ENCODE measurements at places on chromosomes 5 and 9.

GRCh38 chr9:79701651-79702050 lies 129.9 kb downstream of the TLE4 start:
- DNase-seq = no peak

GRCh38 chr9:105259731-105260612 lies 15.5 kb downstream of the SLC44A1 start:
- no peak for DNase-seq

- no peak for DNase-seq
These were observed 305.5 kb downstream of the ARRDC3 start for GRCh38 chr5:91077623-91078022.

DNA sequence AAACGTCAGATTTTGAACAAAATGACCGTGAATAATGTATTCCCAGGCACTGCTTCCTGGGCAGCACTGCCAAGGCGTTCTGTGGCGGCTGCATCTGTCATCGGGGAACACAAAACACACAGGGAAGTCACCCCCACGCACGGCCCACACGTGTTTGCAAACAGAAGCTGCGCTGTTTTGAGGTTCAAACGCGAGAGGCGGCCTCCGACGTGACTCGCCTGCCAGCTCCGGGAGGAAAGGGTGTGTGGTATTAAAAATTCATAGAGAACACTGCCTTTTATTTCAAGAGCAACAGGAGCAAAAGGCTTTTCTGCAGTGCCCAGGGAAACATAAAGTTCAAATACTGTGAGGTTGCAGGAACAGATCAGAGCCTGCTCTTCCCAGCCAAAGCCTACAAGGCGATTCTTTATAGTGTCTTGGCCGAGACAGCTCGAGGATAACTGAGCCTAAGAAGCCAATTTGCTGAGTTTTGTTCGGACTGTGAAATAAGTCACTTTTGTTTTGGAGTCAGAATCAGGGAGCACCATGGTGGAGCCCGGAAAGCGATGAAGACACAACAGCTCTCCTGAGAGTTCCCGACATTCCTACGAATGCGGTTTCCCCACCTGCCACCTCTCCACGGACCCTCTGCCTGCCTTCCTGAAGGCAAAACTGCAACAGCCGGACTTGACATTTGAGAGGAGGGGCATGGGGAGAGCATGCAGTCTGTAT lies 115.3 kb upstream of the IRX2 start:
- DNase-seq = no peak

DNA sequence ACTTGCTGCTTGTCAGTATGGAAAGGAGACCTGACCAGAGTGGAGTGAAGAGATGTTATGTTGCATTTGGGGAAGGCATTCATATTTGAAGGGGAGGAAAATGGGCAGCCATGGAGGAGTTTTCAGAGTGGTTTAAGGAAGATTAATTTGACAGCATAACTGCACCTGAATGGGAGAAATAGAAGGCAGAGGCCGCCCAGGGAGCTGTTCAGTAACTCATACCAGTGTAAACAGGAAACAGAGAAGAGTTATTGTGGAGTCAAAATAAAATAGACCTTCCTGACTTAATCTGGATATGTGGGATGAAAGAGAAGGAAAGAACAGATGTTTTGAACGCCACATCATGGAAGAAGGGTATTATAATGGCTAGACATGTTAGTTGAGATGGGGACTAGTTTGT lies 13.4 kb downstream of the SLC44A1 start:
- DNase-seq = no peak

- no peak for DNase-seq
These were observed 257.9 kb downstream of the ASTN2 start for GRCh38 chr9:117156771-117157535.

DNA sequence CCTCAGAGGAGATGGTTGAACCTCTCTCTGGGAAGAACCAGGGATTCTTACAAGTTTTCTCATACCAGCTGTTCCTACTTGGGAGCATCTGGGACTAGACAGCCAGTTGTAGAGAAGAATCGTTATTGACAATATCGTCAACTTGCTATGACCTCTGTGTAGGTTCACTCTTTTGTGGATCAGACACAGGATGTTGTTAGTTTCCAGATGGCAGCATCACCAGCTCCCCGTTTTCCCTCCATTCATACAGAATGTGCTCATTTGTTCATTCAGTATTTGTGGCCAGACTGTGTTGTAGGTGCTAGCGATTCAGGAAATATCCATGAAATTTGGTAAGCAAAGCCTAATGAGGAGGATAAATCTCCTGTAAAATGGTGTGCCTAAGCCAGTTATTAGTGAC lies 3.7 kb downstream of the PDE8B start:
- DNase-seq = no peak

GRCh38 chr9:4879115-4879558 lies 86.4 kb downstream of the RCL1 start:
- no peak for DNase-seq

DNA sequence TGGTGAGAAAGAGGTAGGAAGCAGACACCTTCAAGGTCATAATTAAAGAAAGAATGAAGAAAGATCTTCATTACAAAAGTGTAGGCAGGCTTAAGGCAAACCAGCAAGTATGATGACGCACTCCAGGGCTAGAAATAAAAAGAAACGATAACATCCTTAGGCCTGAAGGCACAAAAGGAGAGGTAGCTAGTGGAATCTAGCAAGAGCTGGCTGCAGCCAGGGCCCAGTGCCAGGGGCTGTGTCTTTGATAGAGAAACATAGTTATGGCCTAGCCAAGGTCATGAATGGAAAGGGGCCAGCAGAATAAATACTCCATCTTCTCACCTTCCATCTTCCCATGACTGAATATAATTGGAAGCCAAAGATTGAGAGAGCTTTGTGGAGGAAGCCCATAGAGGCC lies 6.8 kb upstream of the SH3TC2 start:
- no peak for DNase-seq

DNA sequence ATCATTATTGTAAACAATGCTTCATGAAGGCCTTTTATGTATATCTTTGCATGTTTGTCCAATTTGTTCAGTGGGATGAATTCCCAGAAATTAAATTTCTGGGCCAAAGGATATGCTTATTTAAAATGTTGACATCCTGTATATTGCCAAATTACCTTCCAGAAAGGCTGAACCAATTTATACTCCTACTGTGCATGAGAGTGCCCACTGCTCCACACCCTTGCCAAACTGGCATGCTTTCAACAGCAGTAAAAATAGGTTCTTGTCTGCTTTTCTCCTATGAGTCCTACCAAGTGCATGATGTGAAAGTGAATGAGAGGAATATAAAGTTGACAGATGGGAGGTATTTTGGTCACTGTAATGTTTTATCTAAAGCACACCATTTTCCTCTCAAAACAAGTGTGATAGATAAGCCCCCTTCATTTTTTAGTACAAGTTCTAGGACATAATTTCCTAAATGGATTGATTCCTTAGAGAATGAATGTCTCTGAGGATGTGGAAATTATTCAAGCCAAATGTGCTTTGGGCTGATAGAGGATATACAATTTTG lies 70.5 kb upstream of the ERBIN start:
- no peak for DNase-seq

- no peak for DNase-seq
These were observed 17.7 kb downstream of the SRP19 start for GRCh38 chr5:112878760-112879159.

DNA sequence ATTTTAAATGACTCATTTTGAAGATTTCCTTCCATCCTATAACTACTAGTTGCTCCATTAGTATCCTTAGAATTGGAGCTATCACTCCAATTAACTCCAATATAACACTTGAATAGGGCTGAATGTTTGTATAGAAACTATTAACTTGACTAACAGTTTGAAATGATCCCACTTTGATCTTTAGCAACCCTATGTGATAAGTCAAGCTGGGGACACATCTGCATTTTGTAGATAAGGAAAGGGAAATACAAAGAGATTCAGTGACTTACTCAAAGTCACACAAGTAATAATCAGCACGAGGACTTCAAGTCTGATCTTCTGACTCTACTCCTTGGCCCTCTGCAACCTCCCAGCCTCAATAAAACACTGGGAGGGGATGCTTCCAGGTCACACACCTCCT lies 101.1 kb downstream of the TMEM215 start:
- DNase-seq = no peak

DNA sequence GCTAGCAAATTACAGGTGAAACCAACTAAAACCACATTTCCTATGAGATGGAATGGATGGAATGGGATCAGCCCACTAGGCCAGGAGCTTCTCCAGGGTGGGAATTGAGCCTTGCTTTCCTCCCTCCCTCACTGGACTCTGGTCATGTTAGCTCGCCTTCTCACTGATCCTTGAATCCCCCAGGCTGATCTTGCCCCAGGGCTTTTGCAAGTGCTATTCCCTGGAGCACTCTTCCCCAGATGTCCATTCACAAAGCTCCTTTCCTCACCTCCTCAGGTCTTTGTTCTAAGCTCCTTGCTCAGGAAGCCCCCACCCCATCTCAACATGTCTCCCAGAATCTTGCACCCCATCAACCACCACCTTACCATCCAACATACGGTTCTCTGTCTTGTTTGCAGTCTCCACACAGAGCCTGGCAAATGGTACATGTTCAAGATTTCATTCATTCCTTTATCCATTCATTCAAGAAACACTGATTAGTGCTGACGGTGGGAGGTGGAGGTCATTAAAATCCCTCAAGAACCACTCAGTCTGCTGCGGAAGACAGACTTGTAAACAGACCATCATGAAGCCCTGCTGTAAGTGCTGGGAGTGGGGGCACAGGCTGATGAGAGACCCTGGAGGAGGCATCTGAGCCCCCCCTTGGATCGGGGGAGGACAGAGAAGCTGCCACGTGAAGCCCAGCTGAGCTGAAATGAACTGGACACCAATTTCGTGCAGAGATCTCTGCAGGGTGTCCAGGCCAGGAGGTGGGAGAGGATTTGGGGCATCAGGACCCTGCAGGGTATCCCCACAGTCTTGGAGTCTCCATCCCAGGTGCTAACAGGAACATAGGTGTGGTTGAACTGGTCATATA lies 141.7 kb downstream of the BARX1 start:
- no peak for DNase-seq

DNA sequence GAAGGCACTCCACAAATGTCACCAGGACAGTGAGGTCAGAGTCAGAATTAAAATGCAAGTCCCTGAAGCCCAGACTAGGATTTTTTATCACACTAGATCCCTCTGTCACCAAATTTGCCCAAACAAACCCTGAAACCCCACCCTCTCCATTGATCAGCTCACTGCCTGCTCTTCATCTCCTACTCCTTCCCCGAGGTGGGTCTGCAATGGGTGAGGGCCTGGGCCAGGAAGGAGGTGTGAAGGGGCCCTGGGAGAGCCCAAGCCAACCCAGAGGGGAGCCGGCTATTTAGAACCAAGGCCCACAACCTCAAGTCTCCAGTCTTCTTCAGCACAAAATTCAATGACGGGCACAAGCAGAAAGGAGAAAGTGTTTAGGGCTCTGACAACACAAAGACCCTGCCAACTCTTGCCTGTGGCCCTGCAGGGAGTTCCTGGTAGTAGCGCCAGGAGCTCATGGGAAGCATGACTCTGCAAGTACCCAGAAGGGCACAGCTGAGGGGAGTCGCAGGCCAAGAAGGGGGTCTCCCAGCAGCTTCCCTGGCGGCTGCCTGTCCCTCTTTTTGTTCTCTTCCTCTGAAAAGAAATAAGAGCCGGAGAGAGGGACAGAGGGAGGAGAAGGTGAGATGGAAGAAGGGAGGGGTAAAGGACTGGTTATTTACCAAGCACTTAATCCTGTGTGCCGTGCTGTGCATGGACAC lies 5.5 kb downstream of the FOXI1 start:
- no peak for DNase-seq

DNA sequence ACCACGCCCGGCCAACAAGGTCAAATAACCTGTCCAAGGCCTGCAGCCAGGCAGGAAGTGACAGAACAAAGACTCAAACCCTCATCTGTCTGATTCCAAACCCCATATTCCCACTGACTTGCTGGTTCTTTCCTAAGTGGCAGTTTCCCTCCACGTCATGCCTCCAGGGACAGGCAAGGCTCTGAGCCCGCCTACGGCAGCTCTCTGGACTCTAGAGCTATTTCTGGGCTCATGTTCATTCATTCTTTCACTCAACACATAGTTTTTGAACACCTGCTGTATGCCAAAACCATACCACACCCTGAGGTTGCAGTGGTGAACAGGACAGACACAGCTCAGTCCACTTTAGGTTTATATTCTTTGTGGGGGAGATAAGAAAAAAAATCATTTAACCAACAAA lies 5.2 kb upstream of the FBP1 start:
- no peak for DNase-seq

All from esophagus squamous epithelium (tissue), 5 donors.